ENCODE measurements at places on chromosomes 3 and 15.
A peak's percentile ranks its signal among the peaks of the same experiment; 100 is the strongest.

- no peak for DNase-seq
Observed at GRCh38 chr15:58277333-58277732, 139.2 kb downstream of the AQP9 start.

- DNase-seq: peak; percentile 57
Observed at GRCh38 chr3:50652709-50653108, 22.0 kb upstream of the DOCK3 start.

DNA sequence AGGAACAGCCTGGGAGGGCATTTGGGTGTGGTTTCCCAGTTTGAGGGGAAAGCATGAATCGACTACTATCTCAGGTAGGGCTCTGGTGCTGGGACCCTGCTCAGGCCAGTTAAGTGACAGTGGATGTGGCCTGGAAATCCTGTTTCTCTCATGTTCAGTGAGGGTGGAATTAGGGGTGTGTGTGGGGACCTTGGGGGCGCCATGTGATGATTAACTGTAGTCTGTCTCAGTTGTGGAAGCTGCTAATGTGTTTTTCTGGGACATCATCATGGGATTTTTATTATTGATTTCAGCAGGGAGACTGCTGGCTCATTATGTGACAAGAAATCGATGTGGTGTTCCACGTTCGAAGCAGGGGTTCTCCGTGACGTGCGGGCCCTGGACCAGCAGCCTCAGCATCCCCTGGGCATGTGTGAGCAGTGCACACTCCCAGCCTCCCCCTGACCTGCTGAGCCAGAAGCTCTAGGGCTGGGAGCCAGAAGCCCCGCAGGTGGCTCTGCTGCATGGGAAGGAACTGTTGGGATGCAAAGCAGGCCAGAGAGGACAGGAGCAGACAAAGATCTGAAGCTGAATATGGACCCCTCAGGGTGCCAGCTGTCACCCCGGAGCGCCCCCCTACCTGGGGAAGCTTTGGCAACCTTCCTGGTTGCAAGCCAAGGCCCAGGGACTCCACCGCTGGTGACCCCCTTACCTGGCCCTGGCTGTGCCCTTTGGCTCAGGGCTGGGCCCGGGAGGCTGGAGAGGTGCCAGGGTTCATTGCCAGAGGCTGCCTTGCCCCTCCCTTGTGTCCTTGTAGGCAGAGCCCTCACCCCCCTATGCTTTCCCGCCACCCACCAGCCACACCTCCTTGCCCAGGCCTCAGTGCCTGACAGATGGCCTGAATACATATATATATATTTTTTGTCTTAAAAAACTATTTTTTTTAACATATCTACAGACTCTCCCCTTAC lies 149.8 kb downstream of the APBA2 start:
- no peak for DNase-seq

- no peak for DNase-seq
Observed at GRCh38 chr3:127809611-127810010, 12.7 kb downstream of the MGLL start.

DNA sequence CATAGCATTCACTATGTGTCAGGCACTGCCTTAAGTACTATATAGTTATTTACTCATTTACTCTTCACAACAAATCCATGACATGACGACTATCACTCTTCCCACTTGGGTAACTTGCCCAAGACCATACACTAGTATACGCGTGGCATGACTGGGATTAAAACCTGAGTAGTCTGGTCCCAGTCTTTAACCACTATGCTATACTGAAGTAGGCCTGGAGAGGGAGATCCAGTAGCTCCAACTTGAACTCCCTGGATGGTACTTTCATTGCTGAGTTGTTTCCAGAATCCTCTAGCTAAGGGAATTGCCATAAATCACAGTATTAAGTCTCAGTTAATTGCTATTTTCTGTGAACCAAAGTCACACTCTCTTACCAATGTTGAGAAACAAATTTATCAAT lies 116.2 kb upstream of the LSAMP start:
- DNase-seq: no peak

DNA sequence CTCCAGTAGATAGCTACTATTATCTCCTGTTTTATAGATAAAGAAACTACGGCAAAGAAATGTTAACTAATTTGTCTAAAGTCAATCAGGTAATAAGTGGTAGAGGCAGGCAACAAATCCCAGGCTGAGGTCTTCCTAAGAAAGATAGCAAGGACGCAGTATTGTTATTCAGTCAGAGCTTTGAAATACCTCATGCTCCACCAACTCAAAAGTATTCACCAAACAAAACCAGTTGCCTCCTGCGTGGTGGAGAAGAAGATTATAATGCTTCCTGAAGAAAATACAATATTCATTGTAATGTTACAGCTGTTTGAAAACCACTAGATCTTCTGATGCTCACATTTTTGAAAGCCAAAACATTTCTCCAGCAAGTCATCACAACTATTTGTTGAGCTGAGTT lies 138.2 kb upstream of the CNTN4 start:
- DNase-seq: no peak

GRCh38 chr15:39285663-39286062 lies 295.2 kb upstream of the THBS1 start:
- no peak for DNase-seq

GRCh38 chr3:195693428-195694216 lies 27.2 kb upstream of the MUC20 start:
- no peak for DNase-seq

- DNase-seq: peak; percentile 47
Observed at GRCh38 chr3:183317886-183318865, 65.1 kb downstream of the B3GNT5 start.

- no peak for DNase-seq
Observed at GRCh38 chr15:60970246-60971170, 258.6 kb downstream of the RORA start.

DNA sequence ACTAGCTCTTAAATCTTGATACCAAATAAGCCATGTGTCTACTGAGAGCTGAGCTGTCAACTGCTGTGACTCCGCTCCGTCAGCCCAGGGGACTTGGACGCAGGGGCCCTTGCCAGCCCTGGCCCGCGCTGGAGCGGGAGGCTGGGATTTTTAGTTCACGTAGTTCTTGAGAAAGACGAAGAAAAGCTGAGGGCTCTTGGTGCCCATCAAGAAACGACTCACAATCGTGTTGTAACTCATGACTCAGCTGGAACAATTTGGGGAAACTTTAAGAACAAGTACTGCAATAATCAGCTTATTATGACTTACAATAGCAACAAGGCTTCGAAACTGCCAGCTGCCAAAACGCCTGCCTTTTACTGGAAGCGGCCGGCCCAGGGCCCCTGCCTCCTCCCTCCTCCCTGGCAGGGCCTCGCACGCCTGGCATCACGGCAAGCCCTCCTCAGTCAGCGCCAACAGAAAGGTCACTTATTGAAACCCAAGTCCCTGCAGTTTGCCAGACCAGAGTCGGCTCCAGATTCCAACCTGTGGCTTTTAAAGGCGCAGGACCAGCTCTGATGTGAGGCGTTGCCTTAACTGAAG lies 60.3 kb downstream of the RGMA start:
- DNase-seq: no peak

DNA sequence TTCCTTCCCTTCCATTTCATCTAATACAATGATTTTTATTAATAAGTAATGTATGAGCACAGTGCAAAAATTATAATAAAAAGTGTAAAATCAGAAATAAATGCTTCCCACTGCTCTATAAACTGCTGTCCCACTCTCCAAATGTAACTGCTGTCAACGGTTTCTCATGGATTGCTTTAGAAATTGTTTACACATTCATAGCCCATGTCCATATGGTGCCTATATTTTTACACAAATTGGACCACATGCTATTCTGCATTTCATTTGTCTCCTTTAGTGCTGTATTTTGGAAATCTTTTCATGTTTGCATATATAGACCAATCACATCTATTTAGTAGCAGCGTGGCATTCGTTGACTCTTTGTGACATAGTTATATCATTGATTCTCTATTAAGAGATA lies 164.7 kb upstream of the SLCO3A1 start:
- DNase-seq: no peak

Data from SW480 (cell line).